NCI-H1092 treated with DMSO at 0.1 percent for 48 hours (cell line): ENCODE measurements at places on chromosomes 2 and 18.

DNA sequence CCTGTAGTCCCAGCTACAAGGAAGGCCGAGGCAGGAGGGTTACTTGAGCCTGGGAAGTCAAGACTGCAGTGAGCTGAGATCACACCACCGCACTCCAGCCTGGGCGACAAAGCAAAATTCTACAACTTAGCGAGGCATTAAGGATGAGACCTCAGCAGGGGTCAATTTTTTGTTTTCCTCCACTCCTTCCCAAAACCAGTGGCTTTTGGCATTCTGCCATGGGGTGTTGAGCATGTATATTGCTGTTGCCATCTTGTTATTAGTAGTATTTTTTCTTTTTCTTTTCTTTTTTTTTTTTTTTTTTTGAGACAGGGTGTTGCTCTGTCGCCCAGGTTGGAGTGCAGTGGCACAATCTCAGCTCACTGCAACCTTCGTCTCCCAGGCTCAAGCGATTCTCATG is 8.9 kb upstream of the GIGYF2 start:
- DNase-seq = no peak

- DNase-seq = no peak
These were observed 81.7 kb downstream of the ARHGEF33 start for GRCh38 chr2:38971377-38971776.

- peak; percentile 17 for DNase-seq
These were observed 4.6 kb downstream of the PROC start for GRCh38 chr2:127422559-127423477.

DNA sequence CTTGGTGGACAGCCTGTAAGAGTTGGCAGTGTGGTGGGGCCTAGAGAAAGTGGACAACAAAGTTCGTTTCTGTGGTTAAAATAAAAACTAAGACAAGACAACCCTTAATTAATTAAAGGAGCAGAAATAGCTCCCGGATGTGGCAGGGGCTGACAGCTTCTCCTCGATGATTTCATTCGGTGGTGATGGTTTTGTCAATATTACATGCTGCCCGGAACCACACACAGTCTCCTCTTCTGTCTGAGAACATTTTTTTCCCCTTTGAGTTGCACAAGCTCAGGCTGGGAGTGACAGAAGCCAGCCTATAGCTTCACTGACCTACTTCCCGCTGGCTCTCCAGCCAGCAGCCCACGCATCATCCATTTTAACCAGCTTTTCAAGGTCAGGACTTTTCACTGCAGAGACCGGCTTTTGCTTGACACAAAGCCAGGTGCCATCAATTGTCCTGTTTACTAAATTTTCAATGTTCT is 378.8 kb downstream of the SLC4A3 start:
- DNase-seq = no peak

DNA sequence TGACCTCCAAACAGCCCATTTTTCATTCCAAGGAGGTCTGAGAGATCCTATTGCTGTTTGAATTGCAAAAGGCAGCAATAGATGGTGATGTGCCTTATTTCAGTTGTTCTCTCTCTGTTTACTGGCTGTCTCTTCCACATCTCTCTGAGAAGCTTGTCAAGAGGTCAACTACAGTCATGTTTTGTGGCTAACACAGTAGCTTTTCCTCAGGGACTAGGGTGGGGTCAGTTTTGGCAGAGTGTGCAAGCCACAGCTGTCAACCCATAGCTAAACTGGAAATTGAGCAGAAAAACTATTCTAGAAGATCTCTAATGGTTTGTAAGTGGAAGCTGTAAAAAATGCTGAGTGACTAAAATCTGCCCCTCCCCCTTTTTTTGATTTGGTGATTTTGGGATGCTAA is 67.1 kb downstream of the DIS3L2 start:
- DNase-seq = no peak

DNA sequence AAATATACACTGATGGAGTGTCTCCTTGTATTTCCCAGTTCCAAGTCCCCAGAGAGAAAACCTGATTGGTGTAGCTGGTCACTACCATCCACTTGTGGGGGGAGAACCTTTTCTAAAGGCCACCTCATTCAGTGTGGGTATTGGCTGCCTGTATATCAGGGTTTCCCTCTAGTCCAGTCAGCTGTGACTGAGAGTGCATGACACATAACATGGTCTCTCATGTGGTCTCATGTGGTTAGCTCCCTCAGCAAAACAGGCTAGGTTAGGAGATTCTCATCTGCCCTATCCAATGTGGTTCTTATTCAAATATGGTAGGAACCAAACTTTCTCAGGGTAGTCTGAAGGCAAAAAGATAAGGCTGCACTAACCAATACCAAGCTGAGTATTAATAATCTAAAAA is 4.1 kb upstream of the GORASP2 start:
- no peak for DNase-seq

GRCh38 chr2:189549449-189549832 is 31.1 kb downstream of the SLC40A1 start:
- DNase-seq = no peak

GRCh38 chr18:77876319-77876865 is 626.7 kb downstream of the GALR1 start:
- DNase-seq = no peak

DNA sequence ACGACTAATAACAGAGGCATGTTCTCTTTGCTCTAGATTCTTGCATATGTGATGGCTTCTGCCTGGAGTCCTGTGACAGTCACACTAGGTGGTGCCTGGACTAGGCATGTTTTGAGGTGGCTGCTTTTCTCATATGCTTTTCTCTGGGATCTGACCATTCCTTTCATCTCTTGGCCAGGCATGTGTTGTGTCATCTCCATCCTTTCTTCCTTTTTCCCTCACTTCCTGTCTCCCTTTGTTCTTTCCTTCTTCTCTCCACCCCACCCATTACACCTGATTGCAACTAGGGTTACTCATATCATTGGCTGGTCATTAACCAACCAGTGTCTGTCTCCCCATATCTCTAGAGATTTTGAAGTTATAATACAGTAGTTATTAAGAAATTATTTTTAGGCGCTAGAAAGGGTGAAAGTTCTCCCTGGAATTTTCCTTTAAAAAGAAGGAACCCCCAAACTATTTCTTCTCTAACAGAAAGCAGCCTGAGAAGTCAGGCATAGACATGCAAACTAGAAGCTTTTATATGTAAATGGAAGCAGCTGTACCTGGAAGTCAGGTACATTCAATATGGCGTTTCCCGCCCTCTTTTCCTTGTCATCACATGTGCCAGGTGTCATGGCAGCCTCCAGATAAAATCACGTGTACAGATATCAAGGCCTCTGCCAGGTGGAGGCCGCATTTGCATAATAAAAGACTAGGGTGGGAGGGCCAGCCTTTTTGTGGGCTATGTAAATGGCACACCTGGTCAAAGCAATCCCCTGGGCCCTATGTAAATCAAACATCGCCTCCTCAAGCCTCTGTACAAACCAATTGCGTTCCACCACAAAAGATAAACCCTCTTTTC is 220.4 kb upstream of the MEX3C start:
- DNase-seq = no peak

- DNase-seq = no peak
These were observed 172.5 kb downstream of the PDE11A start for GRCh38 chr2:177900082-177900481.

DNA sequence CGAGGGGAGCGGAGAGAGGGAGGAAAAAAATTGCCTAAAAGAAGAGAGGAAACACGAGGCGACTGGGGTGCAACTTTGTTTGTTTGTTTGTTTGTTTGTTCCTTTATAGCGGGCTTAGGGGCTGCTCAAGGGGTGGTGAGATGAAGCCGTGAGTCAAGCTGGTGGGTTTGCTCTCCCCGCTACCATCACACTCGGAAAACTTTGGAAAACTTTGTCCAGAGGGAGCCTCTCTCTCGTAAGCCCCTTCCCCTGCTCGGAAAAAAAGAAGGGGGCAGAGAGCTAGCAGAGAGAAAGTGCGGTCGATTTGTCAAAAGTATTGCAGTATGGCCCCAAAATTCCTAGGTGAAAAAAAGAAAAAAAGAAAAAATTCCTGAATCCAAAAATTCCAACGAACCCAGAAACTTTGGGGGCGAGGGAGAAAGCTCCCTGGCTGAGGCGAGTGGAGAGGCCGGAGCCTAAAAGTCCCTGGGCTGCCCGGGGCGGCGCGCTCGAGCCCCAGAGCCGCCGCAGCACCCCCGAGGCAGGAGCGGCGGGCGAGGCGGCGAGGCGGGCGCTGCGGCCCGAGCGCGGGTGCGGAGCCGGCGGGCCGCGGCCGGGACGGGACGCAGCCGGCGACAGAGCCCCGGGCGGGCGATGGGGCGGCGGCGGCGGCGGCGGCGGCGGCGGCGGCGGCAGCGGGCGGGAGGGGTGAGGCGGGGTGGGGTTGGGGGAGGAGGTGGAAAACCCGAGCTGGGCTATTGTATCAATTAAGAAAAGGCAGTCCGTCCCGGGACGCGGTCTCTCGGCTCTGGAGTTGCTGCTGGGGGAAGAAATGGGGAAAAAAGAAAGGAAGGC is 558 bp upstream of the CYP26B1 start:
- DNase-seq = no peak

GRCh38 chr18:67553437-67553836 is 36.9 kb upstream of the DSEL start:
- peak; percentile 5 for DNase-seq

- DNase-seq = no peak
These were observed 194.5 kb downstream of the UBE2E3 start for GRCh38 chr2:181174611-181175580.

- peak; percentile 48 for DNase-seq
These were observed 1.1 kb downstream of the EPC2 start for GRCh38 chr2:148645539-148646230.

DNA sequence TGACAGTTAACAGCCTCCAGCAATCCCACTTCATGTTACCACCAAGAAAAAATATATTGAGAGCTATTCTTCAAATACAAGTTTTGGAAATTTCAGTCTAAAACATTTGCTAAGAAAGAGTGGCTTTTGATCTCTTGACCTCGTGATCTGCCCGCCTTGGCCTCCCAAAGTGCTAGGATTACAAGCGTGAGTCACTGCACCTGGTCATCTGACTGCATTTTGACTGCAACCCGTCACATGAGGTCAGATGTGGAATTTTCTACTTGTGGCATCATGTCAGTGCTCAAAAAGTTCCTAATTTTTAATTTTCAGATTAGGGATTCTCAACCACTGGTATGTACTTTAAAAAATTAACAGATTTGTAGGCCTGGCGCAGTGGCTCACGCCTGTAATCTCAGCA is 9.1 kb upstream of the CLK1 start:
- DNase-seq = no peak

DNA sequence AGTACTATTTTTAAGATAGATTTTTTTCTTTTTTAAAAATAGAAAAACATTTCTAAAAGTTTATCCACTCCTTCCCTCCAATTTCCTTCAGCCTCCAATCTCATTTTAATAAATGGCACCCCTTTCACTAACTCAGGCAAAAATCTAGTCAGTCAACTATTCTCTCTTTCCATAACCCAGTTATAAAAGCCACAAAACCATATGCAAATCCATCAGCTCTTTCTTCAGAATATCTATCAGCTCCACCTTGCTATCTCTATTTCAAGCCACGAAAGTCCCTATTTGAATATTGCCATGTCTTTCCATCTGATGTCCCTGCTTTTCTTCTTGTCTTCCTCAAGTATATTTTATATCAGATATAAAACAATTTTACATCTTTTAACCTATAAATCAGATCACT is 397.1 kb downstream of the ERBB4 start:
- no peak for DNase-seq

DNA sequence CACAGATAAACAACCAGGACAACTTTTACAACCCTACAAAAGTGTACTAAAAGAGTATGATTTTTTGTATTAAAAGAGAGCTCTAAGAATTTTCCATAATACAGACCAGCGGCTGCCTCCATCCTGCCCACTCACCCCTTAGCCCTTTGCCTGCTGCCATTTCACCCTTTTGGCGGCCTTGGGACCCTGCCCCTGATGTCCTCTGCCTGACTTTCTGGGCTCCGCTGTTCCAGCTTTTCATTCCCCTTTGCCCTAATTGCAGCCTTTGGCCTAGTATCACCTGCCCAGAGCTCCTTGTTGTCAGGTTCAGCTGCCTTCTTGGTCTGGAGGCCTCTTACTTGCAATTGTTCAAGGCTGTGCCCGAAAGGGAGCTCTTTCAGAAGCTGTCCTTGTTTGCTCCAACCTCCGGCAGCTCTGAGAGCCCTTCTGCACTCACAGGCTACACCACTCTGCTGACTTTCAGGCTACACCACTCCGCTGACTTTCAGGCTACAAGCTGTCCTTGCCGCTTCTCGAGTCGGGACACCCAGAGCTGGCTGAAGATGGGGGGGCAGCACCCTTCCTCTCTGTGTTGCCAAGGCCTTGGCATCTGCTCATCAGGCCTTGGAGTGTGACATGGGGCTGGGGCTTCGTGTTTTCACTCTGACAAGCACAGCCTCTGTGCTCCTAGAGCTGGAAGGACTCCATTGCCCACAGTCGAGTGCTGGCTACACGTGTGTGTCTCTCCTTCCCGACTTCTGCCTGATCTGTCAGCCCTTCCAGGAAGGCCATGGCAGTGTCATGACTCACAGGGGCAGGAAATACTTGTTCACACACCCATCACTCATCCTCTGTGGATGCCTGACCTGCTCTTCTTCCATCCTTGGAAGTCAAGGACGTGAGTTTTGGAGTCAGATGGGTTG is 43.1 kb upstream of the HDAC4 start:
- DNase-seq = no peak

DNA sequence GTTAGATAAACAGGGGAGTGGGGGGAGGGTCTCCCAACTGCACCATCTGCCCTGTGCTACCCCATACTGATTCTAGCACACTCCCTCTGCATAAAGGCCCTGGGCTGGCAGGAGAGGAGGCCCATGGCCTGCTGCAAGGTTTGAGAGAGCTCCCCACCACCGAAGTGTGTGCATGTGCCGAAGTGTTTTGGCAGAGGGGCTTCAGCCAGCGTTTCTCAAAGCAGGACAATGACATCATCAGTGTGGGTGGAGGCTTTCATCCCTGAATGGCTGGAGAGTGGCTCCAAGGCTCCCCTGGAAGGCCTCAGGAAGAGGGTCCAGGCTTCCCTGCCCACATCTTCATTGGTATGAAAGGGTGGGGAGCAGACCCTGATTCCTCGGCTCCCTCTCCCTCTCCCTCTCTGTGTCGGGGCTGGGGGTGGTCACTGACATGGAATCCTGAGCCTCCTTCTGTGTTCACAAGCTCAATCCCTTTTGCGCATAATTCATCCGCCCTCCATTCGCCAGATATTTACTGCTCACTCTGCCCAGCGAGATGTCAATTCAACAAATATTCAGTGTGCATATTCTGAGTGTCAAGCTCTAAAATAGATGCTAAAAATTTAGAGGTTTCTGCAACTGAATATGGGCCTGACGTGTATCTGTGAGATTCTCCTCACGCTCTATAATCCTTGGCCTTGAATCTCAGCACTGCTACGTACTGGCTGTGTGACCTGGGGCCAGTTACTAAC is 122.1 kb downstream of the CELF4 start:
- DNase-seq = no peak

GRCh38 chr2:8500124-8501054 is 181.5 kb upstream of the ID2 start:
- no peak for DNase-seq

DNA sequence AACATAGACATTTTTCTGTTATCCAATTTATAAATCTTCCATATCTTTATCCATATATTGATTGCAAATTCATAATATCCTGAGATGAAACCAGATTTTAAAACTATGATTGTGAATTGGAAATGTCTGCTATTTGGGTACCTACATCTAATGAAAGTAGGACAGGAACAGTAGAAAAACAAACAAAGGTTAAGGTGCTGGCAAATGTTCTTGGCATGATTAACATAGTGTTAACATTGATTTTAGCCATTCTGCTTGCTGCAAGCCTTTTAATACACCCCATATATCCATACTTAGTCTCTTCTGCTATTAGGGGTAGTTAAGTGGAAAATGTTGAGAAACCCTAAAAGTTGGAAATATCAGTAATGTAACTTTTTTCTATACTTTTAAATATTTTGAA is 152.0 kb downstream of the KCNJ3 start:
- no peak for DNase-seq

- no peak for DNase-seq
These were observed 180.6 kb upstream of the SH3BP4 start for GRCh38 chr2:234771176-234771575.
